ENCODE measurements at places on chromosomes 12 and 14. TPM values are rescaled to one million over a fixed set of nuclear protein-coding genes. Genes with fewer than 3 reads are reported as not detected.

DNA sequence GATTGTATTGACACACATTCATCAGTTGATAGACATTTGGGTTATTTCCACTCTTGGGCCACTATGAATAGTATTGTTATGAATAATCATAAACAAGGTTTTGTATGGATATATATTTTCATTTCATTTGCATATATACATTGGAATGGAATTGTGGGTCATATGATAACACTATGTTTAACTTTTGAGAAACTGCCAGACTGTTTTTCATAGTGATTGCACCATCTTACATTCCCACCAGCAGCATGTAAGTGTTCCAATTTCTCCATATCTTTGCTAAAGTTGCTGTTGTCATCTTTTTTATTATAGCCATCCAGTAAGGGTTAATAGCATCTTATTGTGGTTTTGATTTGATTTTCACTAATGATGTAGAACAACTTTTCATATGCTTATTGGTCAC is 198.5 kb upstream of the PPFIA2 start:
- no peak for DNase-seq

- DNase-seq = no peak
These were observed 236.1 kb upstream of the DIO2 start for GRCh38 chr14:80447392-80447791.

GYS2 gene
- total RNA-seq = not detected

DNA sequence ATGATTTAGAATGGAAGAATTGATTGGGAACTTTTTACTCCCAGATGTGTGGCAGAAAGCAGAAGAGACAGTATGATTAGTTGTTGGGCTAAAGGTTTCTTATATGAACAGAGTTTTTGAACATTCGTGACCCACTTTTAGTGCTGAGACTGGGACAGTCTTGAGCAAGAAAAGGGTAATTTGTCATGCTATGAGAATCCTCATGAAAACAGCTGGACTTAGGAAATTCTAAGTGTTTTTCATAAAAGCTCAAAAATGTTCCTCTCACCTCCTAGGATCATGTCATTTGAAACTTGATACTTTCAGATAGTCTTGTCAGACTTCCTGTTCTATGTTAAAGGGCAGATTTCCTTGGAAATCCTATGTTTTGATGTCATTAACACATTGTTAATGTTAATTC is 86.1 kb downstream of the MGAT4C start:
- DNase-seq = no peak
